ENCODE measurements at places on chromosomes 16 and 17. TPM values are rescaled to one million over a fixed set of nuclear protein-coding genes. Genes with fewer than 3 reads are reported as not detected.

GRCh38 chr16:78900044-78900811 lies 700.3 kb downstream of the MAF start:
- DNase-seq = no peak

The C1QBP gene
- 88.8 TPM for total RNA-seq

- no peak for DNase-seq
Measured at GRCh38 chr17:75065562-75066151, 18.6 kb downstream of the KCTD2 start.

GRCh38 chr17:28528327-28529012 lies 22.3 kb downstream of the FOXN1 start:
- no peak for DNase-seq

DNA sequence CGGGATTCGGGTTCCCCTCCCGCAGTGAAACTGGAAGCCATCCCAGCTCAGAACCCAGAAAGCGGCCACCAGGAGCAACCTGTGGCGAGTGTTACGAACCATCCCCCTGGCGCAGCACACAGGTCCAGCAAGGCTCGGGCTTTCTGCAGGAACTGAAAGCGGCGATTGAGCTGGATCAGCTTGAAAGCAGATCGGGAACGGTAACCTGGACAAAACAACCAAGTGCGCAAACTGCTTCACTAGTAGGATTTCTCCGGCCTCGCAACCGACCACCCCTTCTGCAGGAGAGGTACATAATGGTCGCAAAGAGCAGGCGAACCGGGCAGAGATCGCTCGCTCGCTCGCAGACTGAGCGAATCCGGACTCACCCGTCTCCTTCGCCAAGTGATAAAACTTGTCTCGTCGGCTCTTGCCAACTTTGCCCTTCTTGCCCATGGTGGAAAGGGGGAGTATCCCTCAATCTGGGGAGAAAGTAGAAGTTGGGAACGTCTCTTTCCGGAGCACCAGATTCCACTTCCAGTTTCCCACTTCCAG lies 696 bp upstream of the PSMC5 start:
- DNase-seq = no peak

DNA sequence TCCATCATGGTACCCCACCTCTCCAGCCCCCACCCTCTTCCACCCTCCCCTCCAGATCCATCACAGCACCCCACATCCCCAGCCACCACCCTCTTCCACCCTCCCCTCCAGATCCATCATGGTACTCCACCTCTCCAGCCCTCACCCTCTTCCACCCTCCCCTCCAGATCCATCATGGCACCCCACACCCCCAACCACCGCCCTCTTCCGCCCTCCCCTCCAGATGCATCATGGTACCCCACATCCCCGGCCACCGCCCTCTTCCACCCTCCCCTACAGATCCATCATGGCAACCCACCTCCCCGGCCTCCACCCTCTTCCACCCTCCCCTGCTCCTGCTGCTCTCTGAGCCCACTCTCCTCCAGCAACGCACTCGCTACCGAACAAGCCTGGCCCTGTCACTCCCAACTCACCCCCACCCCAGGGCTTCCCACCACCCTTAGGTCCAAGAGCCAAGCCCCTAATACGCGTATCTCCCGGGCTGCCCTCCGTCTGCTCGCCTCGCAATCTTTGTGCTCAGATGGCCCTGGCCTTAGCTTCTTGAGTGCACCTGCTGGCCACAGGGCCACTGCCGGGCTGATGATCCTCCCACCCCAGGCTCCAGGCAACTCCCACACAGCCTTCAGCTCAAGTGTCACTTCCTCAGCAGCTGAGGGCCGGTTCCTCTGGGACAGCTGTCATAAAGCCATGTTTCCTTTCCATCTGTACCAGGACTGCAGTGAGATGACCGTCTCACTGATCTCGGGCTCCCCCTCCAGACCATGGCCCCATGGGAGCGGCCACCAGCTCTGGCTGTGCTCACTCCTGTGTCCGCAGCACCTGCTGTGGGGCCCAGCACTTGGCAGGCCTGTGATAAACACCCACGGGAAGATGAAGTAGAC lies 25.5 kb downstream of the KDM8 start:
- DNase-seq = peak; percentile 64

DNA sequence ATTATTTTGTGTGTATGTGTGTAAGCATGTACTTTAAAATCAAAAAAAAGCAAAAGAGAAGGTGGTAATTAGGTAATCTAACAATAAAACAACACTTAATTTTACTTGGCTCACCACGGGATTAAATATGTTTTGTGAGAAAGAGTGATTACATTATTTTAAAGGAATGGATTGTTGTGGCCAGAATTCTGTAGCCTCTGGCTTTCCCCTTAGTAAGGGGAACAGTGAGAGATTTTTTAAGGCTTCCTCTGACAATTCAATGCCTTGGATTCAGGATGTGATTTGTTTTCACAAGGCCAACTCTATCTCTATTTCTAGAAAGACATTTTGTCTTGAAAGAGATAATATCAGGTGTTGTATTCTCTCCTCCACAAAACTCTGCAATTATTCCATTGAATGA lies 560.3 kb upstream of the CDH8 start:
- DNase-seq = no peak

The TBC1D3I gene
- total RNA-seq = not detected

The TMEM114 gene
- total RNA-seq = not detected

- peak; percentile 83 for DNase-seq
Measured at GRCh38 chr16:77971306-77972061, 50.9 kb upstream of the CLEC3A start.

The CRHR1 gene
- not detected for total RNA-seq

DNA sequence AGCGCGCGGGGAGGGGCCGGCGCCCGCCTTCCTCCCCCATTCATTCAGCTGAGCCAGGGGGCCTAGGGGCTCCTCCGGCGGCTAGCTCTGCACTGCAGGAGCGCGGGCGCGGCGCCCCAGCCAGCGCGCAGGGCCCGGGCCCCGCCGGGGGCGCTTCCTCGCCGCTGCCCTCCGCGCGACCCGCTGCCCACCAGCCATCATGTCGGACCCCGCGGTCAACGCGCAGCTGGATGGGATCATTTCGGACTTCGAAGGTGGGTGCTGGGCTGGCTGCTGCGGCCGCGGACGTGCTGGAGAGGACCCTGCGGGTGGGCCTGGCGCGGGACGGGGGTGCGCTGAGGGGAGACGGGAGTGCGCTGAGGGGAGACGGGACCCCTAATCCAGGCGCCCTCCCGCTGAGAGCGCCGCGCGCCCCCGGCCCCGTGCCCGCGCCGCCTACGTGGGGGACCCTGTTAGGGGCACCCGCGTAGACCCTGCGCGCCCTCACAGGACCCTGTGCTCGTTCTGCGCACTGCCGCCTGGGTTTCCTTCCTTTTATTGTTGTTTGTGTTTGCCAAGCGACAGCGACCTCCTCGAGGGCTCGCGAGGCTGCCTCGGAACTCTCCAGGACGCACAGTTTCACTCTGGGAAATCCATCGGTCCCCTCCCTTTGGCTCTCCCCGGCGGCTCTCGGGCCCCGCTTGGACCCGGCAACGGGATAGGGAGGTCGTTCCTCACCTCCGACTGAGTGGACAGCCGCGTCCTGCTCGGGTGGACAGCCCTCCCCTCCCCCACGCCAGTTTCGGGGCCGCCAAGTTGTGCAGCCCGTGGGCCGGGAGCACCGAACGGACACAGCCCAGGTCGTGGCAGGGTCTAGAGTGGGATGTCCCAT lies 232.8 kb downstream of the SEC14L1 start:
- DNase-seq = peak; percentile 77

- peak; percentile 84 for DNase-seq
Measured at GRCh38 chr17:83053739-83054451, 25.5 kb upstream of the METRNL start.

- peak; percentile 40 for DNase-seq
Measured at GRCh38 chr17:6523809-6524355, 32.5 kb downstream of the PITPNM3 start.

The SOST gene
- total RNA-seq = not detected

- peak; percentile 46 for DNase-seq
Measured at GRCh38 chr16:50269061-50269705, 2.8 kb downstream of the ADCY7 start.

The TNP2 gene
- not detected for total RNA-seq

The SPIRE2 gene
- 0.82 TPM for total RNA-seq

DNA sequence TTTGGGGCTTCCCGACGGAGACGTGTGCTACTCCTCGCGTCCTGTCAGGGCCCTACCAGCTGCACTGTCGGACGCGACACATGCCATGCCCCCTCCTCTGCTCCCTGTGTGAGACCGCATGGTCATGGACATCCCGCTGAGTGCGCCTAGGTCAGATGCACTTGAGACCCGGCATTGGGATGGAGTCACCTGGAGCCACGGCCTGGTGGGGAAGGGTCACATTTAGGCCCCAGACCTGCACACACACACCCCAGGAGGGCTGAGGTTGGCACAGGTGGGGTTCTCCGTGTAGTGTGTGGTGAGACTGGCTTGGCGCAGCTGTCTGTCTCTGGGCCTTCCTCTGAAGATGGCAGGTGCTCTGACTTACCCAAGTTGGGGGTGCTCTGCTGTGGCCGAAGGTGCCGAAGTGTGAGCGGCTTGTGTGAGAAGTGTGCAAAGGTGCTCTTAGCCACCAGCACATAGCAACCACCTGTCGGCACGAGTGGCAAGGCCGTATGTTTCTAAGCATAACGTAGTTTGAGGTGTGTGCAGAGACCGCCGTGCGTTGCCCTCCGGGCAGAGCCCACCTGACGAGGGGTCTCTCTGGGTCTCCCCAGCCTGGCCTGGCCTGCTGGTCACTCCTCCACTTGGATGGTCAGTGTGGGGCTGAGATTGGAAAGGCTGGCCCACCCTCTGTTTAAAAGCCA lies 108.6 kb downstream of the BANP start:
- DNase-seq = no peak

GRCh38 chr17:73795730-73796129 lies 151.5 kb upstream of the SDK2 start:
- no peak for DNase-seq
